ENCODE measurements at places on chromosomes 11 and 22.

DNA sequence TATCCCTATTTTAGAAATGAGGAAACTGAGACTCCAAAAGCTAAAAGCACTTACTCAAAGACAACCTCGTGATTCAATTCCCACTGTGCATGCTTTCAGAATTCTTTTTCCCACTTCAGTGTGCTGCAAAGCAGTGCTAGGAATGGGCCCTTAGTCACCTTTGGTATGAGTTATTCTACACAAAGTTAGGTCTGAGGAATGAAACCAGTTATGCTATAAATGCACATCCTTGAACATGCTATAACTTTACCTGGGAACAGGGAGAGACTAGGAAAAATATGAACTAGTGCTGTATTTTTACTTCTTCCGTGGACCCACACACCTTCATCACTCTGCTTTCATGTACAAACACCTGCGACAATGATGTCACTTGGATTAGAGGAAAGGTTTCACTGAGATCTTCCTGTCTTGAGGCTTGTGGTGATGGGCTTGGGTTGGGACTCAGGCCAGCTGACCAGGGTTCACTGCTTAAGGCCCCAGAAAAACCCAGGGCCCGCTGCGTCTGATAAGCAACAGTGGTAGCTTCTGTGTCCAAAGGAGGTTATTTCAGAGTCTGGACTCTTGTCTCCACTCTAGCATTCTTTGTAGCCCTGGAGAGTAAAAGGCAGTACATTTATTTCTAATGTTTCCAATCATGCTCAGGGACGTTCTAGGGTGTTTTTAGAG lies 81.6 kb downstream of the ZC3H12C start:
- DNase-seq: no peak

- DNase-seq: no peak
Observed at GRCh38 chr11:9562716-9563115, 10.8 kb upstream of the WEE1 start.

- DNase-seq: no peak
Observed at GRCh38 chr11:120878781-120879180, 145.1 kb upstream of the TBCEL start.

DNA sequence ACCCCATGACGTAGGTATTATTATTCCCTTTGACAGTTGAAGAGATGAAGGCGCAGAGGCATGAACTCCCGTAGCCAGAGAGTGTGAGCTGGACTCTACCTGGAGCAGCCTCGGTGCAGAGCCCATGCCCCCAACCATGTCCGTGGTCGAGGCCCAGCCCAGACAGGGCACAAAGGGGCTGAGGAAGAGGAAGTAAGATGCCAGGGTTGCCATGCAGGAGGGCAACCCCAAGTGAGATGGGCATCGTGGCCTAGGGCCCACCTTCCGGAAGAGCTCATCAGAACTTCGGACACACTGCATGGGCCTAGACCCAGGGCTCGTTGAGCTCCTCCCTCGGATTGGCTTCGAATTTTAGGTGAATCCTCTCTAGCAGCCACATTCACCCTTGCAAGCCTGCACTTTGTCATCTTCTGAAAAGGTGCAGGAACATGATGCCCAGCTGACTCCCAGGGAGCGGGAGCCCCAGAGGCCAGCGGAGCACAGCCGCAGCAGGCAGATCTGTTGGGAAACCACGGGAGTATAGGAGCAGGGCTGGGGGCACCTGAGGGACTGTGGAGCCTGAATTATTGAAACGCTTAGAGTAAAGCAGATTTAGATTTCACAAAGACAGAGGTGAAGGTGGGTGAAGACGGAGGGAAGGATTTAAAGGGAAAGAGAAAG lies 29.0 kb upstream of the JAM3 start:
- no peak for DNase-seq

DNA sequence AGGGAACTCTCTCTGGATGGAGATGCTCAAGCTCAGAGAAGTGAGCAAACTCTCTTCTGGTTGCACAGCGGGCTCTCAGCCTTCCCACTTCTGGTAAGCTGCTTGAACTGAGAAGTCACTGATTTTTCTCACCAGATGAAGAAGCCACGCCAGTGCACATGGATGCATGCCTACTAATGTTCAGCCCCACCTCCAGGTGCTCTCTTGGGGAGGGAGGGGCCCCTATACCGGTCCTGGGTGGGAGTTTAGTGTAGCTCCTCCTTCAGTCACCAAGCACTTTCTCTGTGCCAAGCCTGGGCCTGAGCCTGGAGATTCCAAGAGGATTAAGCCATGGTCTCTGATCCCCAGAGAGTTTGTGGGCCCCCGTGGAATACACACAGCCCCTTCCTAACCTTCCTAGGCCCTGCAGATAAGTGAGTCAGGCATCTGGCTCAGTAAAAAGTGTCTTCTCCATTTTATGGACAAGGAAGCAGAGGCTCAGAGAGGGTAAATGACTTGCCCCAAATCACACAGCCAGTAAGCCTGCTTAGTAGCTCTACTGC lies 142.2 kb downstream of the ST3GAL4 start:
- no peak for DNase-seq

DNA sequence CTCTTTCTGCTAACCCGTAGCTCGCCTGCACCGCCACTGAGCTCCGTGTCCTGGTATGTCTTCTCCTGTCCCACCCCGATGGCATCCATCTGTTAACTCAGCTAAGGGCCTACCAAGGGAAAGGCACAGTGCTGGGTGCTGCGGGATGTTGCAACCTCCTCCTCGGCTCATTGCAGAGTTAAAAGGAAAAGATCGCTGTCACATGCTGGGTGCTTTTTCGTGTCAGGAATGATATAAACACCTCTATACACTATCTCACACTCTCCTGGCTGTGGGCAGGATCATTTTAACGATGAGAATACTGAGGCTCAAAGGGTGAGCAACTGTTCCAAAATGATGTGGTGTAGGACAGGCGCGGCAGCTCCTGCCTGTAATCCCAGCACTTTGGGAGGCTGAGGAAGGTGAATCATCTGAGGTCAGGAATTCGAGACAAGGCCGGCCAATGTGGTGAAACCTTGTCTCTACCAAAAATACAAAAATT lies 10.1 kb downstream of the TXN2 start:
- DNase-seq: no peak

DNA sequence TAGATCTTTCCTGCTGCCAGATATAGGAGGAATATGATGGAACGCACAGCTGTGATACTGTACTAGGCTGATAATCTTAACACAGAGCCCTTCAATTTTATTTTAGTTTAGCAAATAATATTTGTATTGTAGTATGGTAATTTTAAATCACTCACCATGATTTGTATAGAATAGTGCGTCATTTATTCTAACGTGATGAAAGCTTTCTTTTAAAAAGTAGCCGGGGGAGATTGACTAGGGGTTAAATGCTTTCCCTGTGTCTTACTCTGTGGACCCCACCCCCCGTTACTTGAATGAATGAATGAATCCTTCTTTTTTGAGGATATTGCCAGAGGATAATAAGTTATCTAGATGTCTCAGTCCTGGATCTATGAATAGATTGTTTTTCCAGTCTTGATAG lies 72.1 kb downstream of the CECR2 start:
- no peak for DNase-seq

GRCh38 chr11:85886089-85887056 lies 31.2 kb downstream of the CCDC83 start:
- no peak for DNase-seq

GRCh38 chr22:49295465-49295743 lies 532.3 kb downstream of the BRD1 start:
- no peak for DNase-seq

GRCh38 chr11:17978553-17979287 lies 34.1 kb downstream of the SERGEF start:
- DNase-seq: no peak

GRCh38 chr11:84420271-84420670 lies 1134.1 kb upstream of the CCDC90B start:
- DNase-seq: no peak

- DNase-seq: peak; percentile 71
Observed at GRCh38 chr11:75275581-75275980, 35.0 kb downstream of the TPBGL start.

DNA sequence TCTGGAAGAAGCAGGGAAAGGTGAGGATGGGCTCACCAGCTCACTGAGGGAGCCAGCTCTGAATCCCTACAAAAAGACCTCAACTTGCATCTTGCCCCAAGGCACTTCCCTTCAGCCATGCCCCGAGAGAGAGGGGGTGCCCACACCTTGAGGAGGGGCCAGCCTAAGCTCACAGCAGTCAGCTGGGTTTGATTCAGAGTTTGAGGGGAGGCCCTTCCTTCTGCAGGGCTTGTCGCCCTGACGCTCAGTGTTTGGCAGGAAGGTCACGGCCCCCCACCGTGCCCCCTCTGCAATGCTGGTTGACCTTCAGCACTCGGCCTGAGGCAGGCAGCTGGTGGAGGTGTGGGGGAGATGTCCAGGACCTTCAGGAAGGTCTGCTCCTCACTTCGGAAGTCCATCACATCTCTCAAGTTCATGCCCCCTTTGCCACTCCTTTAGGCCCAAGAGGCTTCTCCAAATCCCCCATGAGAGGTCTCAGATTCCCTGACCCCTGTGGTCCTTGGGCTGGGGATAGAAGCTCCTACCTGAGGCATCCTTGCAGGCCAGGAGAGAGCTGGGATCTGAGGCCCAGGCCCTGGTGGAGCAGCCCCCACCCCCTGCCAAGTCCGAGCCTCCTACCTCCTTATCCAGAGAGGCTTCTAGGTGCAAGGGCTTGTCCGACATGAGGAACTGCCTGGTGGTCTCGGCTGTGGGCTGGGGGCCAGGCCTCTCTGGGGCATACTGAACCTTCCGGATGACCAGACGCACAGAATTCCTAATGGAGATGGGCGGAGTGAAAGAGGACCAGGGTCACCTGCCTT lies 37.6 kb downstream of the TPBGL start:
- DNase-seq: no peak

GRCh38 chr11:47335733-47336132 lies 16.8 kb downstream of the MYBPC3 start:
- no peak for DNase-seq

GRCh38 chr11:126537492-126537891 lies 182.0 kb downstream of the ST3GAL4 start:
- DNase-seq: no peak

- DNase-seq: no peak
Observed at GRCh38 chr11:128214263-128214662, 373.1 kb downstream of the ETS1 start.

DNA sequence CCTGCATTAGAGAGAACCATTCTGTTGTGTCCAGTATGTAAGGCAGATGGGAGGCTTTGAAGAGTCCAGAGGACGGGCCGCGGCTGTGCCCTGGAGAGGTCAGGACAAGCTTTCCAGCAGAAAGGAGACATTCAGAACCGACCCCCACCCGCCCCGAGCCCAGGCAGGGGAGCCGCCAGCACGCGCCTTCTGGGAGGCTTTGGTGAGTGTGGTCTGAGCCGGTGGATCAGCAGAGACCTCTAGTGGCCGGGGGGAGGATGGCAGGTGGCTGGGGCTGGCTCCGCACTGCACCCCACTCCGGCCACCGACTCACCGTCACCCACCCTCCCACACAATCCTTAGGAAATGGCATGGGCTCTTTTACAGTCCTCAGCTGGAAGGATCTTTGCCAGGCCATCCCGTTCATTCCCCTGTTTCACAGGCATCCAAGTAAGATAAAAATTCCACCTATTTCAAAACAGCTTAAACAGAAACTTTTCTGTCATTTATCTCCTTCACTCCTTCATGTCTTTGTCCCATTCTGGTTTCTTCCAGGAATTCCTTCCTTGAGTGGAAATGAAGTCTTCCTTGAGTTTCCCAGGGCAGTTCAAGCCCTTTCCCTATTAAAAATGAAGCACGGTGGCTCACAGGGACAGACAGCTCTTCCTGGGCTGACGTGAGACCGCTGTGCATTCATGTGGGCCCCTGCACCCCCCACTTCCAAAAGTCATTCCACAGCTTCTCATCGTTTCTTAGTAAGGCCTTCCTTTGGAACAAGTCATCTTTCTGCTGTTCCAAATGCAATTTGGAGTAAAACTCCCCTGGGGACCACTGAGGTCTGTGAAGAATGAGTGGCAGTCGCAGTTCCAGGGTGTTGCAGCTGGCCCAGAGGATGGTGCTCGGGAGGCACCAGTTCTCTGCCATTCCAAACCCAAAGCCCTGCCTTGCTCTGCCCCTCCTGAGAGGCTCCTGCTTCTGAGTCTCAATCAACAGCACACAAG lies 91.0 kb downstream of the FEZ1 start:
- DNase-seq: peak; percentile 73

GRCh38 chr22:48426466-48427380 lies 1401.0 kb downstream of the BRD1 start:
- no peak for DNase-seq
